ENCODE measurements at places on chromosomes 1 and 21. TPM values are rescaled to one million over a fixed set of nuclear protein-coding genes. Genes with fewer than 3 reads are reported as not detected.

FCGR1A gene
- not detected for total RNA-seq

RASAL2 gene
- 31.6 TPM for total RNA-seq

ST6GALNAC5 gene
- not detected for total RNA-seq

RGS5 gene
- 1.5 TPM for total RNA-seq

BSND gene
- not detected for total RNA-seq

KCNA3 gene
- total RNA-seq = not detected

COL24A1 gene
- 0.08 TPM for total RNA-seq

GRCh38 chr1:223313415-223313754 lies 50.6 kb downstream of the SUSD4 start:
- no peak overlapping the region for H3K4me3 ChIP-seq
- no peaks in the 10 kb centered on the region for H3K4me1 ChIP-seq
- H3K27me3 ChIP-seq = no peaks in the 10 kb centered on the region
- no peak overlapping the region for H3K27ac ChIP-seq
- H3K36me3 ChIP-seq = no peaks in the 10 kb centered on the region
- DNase-seq = no peak

DNA sequence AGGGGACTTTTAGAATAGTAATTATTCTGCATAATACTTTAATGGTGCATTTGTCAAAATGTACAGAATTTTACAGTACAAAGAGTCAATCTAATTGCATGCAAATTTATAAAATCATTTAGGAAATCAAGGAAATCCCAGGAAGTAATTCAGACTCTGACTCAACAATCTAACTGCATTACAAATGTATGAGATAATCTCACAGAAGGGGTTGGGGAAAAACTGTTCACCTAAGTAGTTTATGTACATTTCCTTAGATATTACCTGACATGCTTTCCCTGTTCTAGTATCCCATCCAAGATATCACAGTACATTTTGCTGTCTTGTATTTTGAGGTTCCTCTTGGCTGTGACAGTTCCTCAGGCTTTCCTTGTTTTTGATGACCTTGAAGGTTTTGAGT lies 4.7 kb downstream of the CRB1 start:
- no peak overlapping the region for H3K27ac ChIP-seq
- H3K4me1 ChIP-seq = no peaks in the 10 kb centered on the region
- H3K36me3 ChIP-seq = no peaks in the 10 kb centered on the region
- no peak overlapping the region for H3K4me3 ChIP-seq
- H3K27me3 ChIP-seq = no peaks in the 10 kb centered on the region

DNA sequence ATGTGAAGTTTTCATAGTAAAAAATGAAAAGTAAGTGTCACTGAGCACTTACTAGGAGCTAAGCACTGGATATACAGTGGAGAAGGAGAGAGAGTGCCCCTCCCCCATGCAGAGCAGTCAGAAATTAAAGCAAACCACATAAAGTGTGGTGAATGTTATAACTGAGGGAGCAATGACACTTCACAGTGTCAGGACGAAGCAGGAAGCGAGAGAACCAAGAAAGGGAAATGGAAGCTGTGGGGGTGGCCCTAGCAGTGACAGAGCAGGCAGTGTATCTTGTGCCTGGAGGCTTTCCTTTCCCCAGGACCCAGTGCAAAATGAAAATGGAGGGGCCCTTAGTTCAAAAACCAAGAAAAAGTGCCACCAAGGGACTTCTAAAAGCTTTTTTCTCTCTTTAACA lies 21.5 kb upstream of the RCAN3 start:
- no peak overlapping the region for H3K4me3 ChIP-seq
- DNase-seq = no peak
- H3K4me1 ChIP-seq = no peaks in the 10 kb centered on the region
- H3K27ac ChIP-seq = no peak overlapping the region

DNA sequence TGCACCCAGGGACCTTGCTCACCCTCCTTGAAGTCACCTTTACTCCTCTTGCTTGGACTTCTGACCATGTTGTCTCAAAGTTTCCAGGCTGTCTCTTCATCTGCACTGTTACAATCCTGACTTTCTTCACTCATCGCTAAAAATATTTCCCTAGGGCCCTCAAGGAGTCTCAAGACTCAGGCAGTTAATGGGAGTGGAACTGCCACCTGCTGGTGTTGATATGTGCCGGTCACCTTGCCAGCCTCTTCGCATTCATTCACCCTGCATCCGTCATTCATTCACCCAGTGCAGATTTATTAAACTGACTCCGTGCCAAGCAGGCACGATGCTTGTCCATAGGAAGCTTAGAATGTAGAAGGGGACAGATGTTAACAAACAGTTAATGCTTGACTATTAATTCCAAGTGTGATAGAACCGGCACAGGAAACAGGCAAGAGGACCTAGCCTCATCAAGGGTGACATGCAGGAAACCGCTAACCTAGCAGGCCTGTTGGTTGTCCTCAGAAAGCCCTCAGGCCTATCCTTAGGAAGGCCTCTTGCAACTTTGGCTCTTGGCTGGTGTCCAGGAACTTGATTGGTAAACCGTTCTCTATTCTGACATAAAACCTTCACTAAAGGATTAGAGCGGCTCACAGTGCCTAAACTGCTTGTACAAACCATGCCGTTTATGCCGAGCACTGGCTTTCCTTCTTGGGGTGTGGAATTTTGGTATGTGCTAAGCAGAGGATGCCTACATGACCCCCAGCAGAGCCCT lies 342.2 kb downstream of the CAMTA1 start:
- H3K4me3 ChIP-seq = no peak overlapping the region
- DNase-seq = no peak
- no peak overlapping the region for H3K27ac ChIP-seq
- H3K27me3 ChIP-seq = no peaks in the 10 kb centered on the region
- no peaks in the 10 kb centered on the region for H3K36me3 ChIP-seq

DNA sequence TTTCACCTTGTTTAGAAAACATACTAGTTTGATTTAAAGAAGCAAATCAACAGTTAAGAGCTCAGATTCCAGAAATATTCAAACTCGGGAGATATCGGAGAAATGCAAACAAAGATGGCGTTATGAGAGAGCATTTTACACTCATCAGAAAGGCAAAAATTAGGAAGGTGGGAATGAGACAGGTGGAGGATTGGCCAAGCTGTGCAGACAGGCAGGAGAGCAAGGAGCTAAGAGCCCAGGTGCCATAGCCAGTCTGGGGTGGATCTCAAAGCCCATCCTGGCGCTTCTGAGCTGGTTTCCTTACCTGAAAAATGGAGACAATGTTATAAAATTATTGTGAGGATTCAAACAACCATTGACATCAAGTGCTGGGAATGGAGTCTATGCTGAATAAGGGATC lies 19.6 kb upstream of the TARDBP start:
- no peak overlapping the region for H3K27ac ChIP-seq
- H3K36me3 ChIP-seq = no peaks in the 10 kb centered on the region
- H3K4me1 ChIP-seq = no peaks in the 10 kb centered on the region
- no peak overlapping the region for H3K4me3 ChIP-seq
- H3K27me3 ChIP-seq = no peaks in the 10 kb centered on the region
- no peak for DNase-seq

GRCh38 chr1:60894130-60894529 lies 188.2 kb upstream of the NFIA start:
- no peaks in the 10 kb centered on the region for H3K36me3 ChIP-seq
- H3K4me3 ChIP-seq = no peak overlapping the region
- H3K27ac ChIP-seq = no peak overlapping the region
- H3K27me3 ChIP-seq = peaks cover 9% of the 10 kb centered on the region

DNA sequence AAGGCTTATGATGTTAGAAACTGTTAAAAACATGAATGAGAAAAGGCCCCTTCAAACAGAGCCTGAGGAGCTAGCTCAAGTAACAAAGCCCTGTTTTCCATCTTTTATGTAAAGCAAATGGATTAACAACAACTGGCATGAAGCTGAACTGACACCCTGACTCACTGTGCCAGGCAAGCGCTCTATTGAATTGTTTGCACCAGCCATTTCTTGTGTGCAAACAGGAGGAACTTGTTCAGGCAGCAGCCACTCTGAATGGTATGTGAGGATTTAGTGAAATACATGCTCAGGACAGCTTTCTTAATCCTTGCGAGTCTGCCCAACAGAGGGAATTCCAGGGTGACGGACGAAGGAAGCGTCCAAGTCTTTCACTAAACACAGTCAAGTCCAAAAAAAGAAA lies 291.1 kb upstream of the ADGRL2 start:
- H3K27me3 ChIP-seq = no peaks in the 10 kb centered on the region
- no peak overlapping the region for H3K27ac ChIP-seq
- no peak for DNase-seq

DNA sequence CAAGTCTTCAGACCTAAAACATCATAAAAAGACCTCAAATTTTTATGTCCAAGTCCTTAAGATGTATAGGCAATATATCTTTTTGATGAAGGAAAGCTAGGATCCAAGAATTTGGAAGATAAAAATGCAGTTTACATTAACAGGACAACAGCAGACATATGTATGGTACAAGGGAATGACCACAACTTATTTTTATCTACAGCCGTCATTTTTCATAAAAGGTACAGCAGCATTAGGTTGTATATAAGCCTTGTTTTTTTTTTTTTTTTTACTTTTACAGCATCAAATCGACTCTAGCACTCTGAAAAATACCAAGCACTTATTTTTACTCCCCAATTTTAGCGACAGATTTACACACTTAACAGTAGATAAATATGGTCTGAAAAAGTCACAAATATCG lies 1.3 kb downstream of the SRSF10 start:
- peak overlapping the region; percentile 100 for H3K27ac ChIP-seq
- H3K4me3 ChIP-seq = peak overlapping the region; percentile 70
- H3K4me1 ChIP-seq = peaks cover 47% of the 10 kb centered on the region
- H3K27me3 ChIP-seq = no peaks in the 10 kb centered on the region

DNA sequence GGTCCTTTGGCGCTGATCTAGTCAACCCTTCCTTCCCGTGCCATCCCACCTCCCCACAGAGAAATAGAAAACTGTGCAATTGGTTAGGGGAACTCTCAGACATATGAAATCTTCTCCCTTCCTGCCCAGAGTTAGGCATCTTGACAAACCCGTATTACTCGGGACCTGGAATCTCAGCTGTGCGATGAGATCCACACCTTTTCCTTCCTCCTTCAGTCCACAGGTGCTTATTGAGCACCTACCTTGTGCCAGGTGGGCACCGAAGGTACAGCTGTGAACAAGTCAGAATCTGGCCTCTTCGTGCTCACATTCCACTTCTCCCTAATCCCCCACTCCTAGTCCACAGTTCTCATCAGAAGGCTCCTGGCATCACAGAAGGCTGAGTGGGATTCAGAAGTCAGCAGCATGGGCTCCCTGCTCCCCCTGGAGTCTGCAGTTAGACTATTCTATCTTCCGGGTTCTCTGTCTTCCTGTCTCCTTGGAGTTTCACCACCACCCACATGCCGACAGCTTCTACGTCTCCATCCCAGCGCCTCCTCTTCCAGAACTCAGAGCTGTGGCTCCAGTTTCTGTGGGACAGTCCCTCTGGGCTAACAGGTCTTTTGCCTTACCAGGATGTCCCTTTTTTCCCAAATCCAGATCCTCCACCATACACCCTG lies 23.0 kb downstream of the KNCN start:
- no peaks in the 10 kb centered on the region for H3K36me3 ChIP-seq
- 0 out of 2 replicates have a peak, but pooled peaks cover 2% of the 10 kb centered on the region for H3K4me1 ChIP-seq
- no peak for DNase-seq
- no peaks in the 10 kb centered on the region for H3K27me3 ChIP-seq
- H3K27ac ChIP-seq = no peak overlapping the region

GRCh38 chr1:39894884-39895495 lies 6.7 kb downstream of the MYCL start:
- peaks cover 15% of the 10 kb centered on the region for H3K4me1 ChIP-seq
- H3K27ac ChIP-seq = no peak overlapping the region
- no peak for DNase-seq
- no peaks in the 10 kb centered on the region for H3K36me3 ChIP-seq
- H3K27me3 ChIP-seq = peaks cover 10% of the 10 kb centered on the region

GRCh38 chr1:39305555-39305954 lies 101.1 kb downstream of the MACF1 start:
- no peak for DNase-seq
- peaks cover 16% of the 10 kb centered on the region for H3K36me3 ChIP-seq
- H3K27ac ChIP-seq = no peak overlapping the region
- no peak overlapping the region for H3K4me3 ChIP-seq

DNA sequence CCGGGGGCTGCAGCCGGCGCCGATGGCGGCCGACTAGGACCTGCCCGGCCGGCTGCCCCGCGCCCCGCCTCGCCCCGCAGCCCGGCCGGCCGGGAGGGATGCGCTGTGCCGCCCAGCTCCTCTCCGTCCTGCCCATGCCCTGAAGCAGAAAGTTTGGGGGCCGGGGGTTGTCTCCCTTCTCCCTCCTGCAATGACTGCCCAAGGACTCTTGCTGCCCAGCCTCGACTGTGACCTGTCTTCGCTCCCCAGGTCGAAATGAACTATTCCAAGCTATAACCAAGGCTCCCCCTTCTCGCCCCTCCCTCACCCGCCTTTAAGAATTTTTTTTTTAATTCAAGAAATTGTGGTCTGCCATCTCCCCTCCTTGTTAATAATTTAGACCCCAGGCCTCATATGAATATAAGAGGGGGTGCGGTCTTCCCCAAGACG lies 361 bp downstream of the TMCC2 start:
- H3K4me3 ChIP-seq = peak overlapping the region; percentile 70
- H3K27ac ChIP-seq = no peak overlapping the region
- H3K27me3 ChIP-seq = no peaks in the 10 kb centered on the region
- DNase-seq = no peak
- peaks cover 9% of the 10 kb centered on the region for H3K4me1 ChIP-seq

DNA sequence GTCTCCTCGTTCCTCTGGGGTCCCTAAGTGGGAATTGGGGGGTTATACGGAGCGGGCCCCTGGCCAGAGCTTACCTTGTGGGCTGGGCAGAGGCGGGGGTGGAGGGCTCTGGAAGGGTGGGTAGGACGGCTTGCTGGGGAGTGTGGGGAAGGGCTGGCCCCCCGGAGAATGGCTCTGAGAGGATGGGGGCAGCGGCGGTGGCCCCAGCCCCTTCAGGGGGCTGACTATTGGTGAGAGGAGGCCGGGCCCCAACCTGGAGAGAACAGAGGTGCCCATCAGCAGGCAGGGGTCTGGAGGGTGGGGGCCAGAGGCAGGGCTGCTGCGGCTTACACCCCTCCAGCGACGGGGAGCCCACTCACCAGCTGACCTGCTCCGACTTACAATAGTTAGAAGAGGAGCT lies 50.6 kb downstream of the DMRTB1 start:
- H3K27ac ChIP-seq = no peak overlapping the region
- no peaks in the 10 kb centered on the region for H3K36me3 ChIP-seq
- no peak for DNase-seq

DNA sequence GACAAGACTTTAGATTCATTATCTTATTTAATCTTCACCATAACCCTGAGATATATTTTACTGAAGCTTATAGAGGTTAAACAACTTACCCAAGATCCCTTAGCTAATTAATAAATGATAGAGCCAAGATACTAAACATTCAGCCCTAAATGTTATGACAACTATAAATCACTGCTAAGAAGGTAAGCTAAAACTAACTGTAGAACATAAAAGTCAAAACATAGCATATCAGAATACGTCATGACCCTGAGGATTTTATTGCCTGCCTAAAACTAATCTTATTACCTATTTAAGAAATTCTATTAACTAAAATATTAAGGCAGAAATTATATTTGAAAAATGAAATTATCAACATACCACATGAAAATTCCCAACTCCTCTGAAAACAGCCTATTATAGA lies 22.6 kb downstream of the EVI5 start:
- H3K27me3 ChIP-seq = no peaks in the 10 kb centered on the region
- H3K27ac ChIP-seq = no peak overlapping the region
- H3K4me1 ChIP-seq = no peaks in the 10 kb centered on the region
- no peak for DNase-seq
- no peaks in the 10 kb centered on the region for H3K36me3 ChIP-seq
